ENCODE measurements at places on chromosomes 3 and 15. TPM values are rescaled to one million over a fixed set of nuclear protein-coding genes. Genes with fewer than 3 reads are reported as not detected.

GRCh38 chr3:66825375-66825774 lies 172.7 kb upstream of the KBTBD8 start:
- DNase-seq = no peak

- DNase-seq = no peak
Observed at GRCh38 chr3:193980905-193981304, 155.0 kb upstream of the HES1 start.

GRCh38 chr3:56197259-56197965 lies 270.9 kb downstream of the ERC2 start:
- DNase-seq = no peak

DNA sequence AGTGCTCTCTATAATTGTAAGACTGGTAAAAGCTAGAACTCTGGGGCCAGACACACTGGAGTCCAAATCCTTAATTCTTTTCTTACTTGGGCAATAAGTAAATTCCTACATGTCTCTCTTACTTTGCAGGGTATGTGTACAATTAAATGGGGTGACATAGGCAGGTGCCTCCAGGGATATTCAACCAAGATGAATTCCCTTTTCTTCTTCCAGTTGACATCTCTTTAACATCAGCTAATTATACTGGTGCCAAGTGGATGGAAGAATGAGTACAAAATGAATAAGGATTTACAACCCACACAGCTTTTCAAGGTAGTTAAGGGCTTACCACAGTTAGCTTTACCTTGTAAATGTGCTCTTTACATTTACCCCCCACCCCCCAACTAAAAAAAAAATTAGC lies 295.5 kb upstream of the GADL1 start:
- no peak for DNase-seq

DNA sequence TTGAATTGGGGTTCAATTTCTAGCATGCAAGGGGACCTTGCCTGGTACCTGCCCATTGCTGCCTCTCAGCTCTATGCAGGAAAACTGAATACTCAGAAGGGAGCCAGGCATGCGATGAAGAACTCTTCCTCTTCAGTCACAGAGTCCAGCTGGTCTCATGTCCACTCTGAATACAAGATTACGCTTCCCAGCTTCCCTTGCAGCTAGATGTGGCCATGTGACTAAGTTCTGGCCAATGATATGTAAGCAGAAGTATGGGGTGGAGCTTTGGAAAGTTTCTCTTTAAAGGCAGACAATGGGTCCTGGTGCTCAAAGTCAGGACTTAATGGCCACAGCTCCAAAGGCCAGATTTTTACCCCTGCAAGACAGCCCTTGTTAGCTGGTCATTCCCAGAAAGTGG lies 9.0 kb downstream of the WNT7A start:
- no peak for DNase-seq

DNA sequence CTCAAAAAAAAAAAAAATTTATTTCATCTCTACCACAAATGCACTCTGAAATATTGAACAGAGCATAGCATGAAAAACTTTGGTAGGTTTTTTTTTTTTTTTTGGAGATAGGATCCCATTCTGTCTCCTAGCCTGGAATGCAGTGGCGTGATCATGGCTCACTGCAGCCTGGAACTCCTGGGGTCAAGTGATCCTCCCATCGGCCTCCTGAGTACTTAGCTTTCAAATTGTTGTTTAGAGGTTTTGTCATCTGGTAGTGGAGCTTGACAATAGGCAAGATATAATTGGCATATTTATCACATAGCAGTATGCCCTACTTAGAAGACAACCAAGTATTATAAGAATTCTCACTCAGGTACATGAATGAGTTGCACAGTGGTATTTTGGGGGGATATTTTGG lies 234.2 kb upstream of the ST8SIA2 start:
- no peak for DNase-seq

DNA sequence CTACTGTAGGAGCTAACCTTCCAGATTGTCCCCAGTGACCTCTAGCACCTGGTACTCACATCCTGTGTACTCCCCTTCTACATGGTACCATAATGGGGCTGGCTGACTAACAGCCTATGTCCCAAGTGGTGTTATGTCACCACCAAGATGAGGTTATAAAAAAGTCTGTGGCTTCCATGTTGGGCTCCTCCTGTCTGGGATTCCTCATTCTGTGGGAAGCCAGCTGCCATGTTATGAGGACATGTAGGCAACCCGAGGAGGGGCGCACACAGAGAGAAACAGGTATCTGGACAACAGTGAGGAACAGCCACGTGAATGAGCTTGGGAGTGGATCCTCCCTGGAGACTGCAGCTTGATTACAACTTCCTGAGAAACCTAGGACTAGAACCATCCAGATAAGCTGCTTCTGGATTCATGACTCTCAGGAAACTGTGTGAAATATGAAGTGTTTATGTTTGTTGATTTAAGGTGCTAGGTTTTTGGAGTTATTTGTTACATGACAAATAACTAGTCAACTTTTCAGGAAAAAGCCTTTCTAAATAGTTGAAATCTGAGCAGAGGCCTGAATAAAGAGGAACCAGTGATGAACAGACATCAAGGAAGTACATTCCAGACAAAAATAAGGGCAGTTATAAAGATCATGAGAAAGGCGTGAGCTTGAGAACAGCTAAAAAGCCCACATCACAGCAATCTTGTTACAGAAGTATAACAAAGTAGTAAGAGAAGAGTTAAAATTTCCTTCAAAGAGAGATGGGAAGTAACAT lies 21.7 kb downstream of the GOLIM4 start:
- no peak for DNase-seq

GRCh38 chr3:94862703-94863102 lies 799.8 kb downstream of the NSUN3 start:
- DNase-seq = no peak

DNA sequence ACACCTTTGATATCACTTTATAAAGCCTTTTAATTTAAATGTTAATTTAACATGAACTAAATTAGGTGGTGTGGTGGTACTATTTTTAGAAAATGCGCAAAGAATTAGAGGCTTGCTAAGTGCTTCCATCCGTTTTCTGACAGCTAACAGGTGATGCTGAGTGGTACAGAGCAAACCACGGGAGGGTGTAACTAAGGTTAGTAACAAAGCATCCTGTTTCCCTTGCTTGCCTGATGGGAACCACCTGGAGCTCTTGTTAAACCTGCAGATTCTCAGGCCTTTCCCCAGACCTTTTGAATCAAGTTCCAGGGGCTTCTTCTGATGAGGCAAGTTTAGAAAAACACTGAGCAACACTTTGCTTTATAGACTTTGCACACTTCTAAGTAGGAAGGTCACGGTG lies 101.0 kb downstream of the ATG7 start:
- no peak for DNase-seq

DNA sequence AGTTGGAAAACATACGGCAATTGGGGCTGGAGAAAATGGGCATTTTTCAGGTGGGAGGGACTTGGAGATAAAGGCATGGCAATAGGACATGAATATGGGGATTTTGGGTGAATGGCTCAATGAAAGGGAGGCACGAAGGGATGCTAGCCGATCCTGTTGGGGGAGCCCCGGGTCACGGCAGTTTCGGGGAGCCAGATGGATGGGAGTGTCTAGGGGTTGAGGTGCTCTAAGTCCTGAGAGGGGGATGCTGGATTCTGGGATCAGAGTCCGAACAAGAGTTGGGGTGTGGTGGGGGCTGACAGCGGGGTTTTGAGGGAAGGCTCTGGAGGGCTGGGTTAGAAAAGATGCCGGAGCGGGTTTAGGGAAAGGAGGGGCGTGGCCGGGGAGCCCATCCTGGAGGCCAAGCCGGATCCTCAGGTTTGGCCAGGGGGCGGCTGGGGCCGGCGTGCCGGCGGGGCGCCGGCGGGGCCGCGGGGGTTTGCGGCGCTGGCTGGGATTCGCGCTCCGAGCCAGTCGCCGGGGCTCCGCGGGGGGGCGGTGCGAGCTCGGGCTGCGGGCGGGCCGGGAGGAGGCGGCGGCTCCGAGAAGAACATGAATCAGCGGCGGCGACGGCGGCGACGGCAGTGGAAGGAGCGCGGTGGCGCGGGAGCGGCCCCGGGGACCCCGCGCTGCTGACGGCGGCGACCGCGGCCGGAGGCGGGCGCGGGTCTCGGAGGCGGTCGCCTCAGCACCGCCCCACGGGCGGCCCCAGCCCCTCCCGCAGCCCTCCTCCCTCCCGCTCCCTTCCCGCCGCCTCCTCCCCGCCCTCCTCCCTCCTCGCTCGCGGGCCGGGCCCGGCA lies at the start of gene TYRO3:
Gene TYRO3, plus strand, starts transcription at position 813 of the 839 bp plus-strand sequence. CDS start 46 bp downstream, outside the sequence.
- DNase-seq = peak; percentile 79

GRCh38 chr15:64622410-64623260 lies 152.8 kb downstream of the RBPMS2 start:
- peak; percentile 36 for DNase-seq

GRCh38 chr3:46903341-46904302 lies 26.1 kb downstream of the PTH1R start:
- DNase-seq = no peak

GRCh38 chr3:141243271-141243707 lies 11.7 kb downstream of the PXYLP1 start:
- DNase-seq = peak; percentile 81

- DNase-seq = peak; percentile 72
Observed at GRCh38 chr15:45634432-45635190, at the start of gene SQOR. Gene SQOR, plus strand, starts transcription at chr15:45635029. Its CDS starts 23,895 bp downstream, at chr15:45658924.

GRCh38 chr3:46097691-46098241 lies 70.5 kb upstream of the XCR1 start:
- peak; percentile 64 for DNase-seq

DNA sequence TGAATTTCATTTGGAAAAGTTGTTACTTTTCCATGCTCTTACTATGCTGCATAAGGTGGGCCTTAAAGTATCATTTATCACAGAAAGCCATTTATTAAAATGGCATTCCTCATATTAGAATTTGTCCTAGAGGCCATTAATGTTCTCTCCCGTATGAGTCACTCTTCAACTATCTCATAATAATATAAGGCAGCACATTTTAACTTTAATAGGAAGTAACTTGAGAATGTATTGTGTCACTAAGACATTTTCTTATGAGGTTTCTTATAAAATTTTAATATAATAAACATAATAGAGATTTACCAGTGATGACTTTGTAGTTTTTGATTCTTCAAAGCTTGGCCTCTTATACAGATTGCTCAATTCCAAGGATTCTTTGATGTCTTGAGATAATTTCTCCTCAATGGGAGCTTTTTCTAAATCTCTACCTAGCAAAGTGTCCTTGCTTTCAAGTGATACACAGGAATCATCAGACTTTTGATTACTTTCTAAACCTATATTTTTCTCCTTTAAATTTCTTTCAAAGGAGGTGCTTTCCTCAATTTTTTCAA lies 74.7 kb downstream of the ZBBX start:
- DNase-seq = no peak

DNA sequence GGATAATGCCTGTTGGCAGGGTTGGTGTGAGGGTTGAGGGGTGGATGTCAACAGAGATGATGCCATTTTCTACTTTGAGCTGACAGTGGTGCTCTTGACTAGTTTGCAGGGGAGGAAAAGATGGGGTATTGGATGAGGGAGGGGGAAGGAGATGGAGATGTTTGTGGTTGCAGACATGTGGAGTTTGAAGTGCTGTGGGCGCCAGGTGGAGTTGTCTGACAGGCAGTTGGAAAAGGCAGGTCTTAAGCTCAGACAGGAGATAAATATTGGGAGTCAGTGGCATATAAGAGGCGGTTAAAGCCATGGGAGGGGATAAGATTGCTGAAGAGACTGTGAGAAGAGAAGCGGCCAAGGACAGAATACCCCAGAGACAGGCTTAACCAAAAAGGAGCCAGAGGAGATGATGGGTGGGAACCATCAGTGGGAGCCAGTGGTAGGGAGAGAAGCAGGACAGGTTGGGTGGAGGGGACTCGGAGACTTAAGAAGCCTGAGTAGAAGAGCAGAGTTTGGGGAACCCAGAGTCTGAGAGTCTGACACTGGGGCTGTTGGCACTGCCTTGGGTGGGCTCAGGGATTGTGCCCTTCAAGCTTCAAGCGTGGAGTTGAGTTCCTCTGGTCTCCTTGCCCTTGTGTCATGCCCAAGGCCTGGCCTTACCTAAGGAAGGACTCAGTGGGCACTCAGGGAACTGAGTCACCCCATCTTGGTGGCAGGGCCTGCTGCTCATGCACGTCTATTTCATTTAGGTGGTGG lies 13.9 kb downstream of the COPG1 start:
- DNase-seq = no peak

DNA sequence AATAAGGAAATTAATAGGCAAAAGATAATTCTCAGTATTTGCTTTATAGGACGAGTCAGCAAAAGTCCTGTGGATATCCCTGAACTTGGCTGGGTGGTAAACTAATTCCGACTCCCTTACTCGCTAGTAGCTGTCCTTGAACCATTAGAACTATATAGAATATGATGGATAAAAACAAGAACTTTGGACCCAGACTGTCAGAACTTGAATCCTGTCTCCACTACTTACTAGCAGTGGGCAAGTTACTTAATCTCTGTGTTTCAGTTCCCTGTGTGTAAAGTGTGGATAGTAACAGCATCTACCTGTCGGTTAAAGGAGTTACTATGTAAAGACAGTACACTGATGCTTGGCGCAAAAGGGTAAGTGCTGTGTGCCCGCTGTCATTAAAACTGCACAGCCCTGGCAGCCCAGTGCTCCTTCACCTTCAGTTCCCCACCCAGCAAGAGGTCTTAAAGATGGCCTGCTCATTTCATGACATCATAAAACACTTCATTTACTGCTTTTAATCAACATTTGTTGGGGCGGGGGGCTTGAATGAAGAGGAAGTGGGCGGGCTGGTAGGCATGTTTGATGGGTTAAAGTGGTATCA lies 7.3 kb downstream of the TPM1 start:
- DNase-seq = no peak

DNA sequence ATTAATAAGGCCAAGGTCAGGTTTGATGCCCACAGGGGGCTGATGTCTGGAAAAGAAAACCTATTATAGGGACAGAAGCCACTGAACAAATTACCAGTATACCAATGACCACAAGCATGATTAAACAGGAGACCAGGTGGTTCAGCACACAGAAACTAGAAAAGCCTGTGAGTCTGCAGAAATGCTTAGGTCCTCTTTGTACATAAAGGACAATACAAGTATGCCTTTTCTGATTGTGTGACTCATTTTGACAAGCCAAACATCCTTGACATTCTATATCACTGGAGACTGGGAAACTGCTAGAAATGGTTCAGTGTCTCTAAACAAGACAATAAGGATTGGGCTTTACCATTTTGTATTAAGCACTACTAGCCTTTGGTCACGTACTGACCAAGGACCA lies 113.2 kb upstream of the MYO5C start:
- no peak for DNase-seq

Gene RAB5A
- 56.0 TPM for total RNA-seq

Gene ASB14
- not detected for total RNA-seq

Gene FAM107A
- not detected for total RNA-seq

Gene C3orf49
- total RNA-seq = not detected

Gene FOXL2
- not detected for total RNA-seq

Gene PLA1A
- total RNA-seq = not detected

Gene MNS1
- 1.4 TPM for total RNA-seq

Gene RARB
- not detected for total RNA-seq
